ENCODE measurements at places on chromosomes 6 and 20. TPM values are rescaled to one million over a fixed set of nuclear protein-coding genes. Genes with fewer than 3 reads are reported as not detected.

DNA sequence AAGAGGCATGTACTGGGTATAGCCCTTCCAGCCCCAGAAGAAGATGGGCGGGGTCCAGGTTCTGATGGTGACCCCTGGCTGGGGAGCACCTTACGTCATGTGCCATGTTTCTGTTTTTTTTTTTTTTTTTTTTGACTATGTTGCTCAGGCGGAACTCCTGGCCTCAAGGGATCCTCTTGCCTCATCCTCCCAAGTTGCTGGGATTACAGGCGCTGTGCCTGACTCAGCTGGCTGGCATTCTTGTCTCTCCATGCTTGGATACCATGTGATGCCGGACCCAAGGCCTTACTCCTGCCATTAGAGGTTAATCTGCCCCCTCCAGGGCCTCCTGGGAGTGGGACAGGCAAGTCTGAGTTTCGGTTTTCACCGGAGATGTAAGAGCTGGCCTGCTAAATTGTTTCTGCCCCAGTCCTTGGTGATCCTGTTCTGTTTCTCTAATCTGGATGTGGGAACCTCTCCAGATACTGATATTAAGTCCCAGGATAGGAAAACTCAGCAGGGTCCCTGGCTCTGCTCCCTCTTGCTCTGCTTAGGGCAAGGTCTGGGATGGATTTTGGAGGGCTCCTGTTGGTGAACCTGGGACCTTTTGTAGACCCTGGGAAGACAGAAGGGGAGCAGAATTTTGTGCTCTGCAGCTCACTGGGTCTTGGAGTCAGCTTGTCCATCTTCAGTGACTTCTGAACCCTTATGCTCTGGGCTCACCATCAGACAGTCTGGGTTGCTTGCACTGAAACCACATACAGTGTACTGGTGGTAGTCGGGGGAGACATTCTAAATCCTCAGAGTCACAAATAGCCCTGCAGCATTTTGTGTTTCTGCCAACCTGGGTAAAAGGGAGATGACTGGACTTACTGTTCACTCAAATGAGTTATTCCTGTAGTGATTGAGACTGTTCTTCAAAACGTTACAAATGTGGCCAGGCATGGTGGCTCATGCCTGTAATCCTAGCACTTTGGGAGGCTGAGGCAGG, 45.1 kb downstream of the PTK7 start:
- peak overlapping the region; percentile 16 for H3K27ac ChIP-seq
- H3K36me3 ChIP-seq, result no peaks in the 10 kb centered on the region

Gene STMND1
- not detected for total RNA-seq

GRCh38 chr6:155078331-155078745, 83.2 kb downstream of the TIAM2 start:
- DNase-seq, result peak; percentile 80
- H3K4me1 ChIP-seq, result peaks cover 9% of the 10 kb centered on the region
- no peaks in the 10 kb centered on the region for H3K27me3 ChIP-seq
- no peaks in the 10 kb centered on the region for H3K36me3 ChIP-seq

GRCh38 chr6:120511712-120512111, 822.6 kb downstream of the TBC1D32 start:
- no peaks in the 10 kb centered on the region for H3K4me1 ChIP-seq
- no peak overlapping the region for H3K4me3 ChIP-seq

GRCh38 chr6:138572167-138572875, 73.0 kb upstream of the NHSL1 start:
- no peaks in the 10 kb centered on the region for H3K27me3 ChIP-seq
- H3K4me3 ChIP-seq, result peak overlapping the region; percentile 49
- peak overlapping the region; percentile 54 for H3K27ac ChIP-seq
- no peaks in the 10 kb centered on the region for H3K36me3 ChIP-seq

DNA sequence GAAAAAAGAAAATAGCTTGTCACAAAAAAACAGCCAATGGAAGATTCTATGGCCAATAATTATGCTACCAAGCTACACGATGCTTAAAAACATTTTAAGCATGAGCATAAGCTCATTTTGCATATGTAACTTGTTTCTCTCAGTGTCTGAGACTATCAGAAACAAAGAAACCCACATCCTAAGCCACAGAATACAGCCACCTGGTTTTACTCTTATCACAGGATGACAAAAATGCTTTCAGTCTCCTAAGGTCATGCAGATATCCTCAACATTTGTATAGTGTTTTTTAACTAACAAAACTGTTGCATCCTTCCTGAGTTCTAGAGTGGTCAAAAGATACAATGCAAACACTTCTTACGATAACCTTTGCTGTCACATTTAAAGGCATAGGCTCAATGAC, 172.1 kb upstream of the RUNX2 start:
- no peaks in the 10 kb centered on the region for H3K4me1 ChIP-seq
- no peak overlapping the region for H3K4me3 ChIP-seq
- no peaks in the 10 kb centered on the region for H3K27me3 ChIP-seq
- DNase-seq, result no peak

DNA sequence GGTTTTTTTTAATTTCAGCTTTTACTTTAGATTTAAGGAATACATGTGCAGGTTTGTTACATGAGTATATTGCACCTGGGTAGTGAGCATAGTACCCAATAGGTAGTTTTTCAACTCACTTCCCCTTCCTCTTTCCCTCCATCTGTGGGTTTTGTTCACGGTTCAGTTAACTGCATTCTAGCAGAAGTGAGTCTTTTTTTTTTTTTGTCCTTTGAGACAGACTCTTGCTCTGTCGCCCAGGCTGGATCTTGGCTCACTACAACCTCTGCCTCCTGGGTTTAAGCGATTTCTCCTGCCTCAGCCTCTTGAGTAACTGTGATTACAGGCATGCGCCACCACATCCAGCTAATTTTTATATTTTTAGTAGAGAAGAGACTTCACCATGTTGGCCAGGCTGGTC, 8.7 kb downstream of the UBR2 start:
- no peak overlapping the region for H3K27ac ChIP-seq
- no peak for DNase-seq

Gene PKIB
- total RNA-seq, result 1.6 TPM

Gene CDH26
- 0.40 TPM for total RNA-seq

- no peak for DNase-seq
- H3K36me3 ChIP-seq, result no peaks in the 10 kb centered on the region
- no peaks in the 10 kb centered on the region for H3K4me1 ChIP-seq
- H3K4me3 ChIP-seq, result no peak overlapping the region
- no peaks in the 10 kb centered on the region for H3K27me3 ChIP-seq
Observed at GRCh38 chr6:141017941-141018340, 1114.8 kb upstream of the GJE1 start.

Gene CST4
- not detected for total RNA-seq

DNA sequence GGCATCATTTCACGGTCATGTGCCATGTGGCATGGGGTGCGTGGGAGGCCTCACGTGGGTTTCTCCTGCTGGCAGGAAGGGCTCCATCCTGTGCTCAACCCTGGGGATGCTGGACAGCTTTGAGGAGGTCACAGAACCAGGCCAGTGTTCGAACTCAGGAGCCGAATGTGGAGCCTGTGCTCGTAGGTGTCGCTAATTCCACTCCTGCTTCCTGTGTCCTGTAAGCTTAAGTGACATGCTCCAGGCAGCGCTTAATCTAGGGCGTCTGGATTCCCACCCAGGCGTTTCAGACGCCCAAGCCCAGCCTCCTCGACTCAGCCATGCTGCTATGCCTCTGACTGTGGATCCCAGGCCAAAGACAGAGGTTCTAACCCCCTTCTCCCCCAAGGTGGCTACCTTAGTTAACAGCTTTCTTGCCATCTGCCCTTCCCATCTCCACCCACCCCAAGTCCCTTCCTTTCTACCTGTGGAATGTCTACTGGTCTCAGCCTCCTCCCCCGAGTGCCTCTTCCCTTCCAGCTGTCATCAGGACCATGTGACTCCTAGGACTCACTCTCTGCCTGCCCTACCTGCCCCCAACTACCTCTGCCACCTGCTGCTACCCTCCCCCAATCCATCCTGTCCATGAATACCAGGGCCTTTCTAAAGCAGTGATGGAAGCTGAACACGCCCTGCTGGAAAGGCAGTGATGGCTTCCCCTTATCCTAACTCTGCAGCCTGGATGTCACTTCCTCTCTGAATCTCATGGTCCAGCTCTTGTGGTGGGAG, 255.1 kb downstream of the CDH26 start:
- H3K27me3 ChIP-seq, result peaks cover 3% of the 10 kb centered on the region
- peaks cover 16% of the 10 kb centered on the region for H3K4me1 ChIP-seq
- no peaks in the 10 kb centered on the region for H3K36me3 ChIP-seq
- H3K27ac ChIP-seq, result no peak overlapping the region

Gene ZNF512B
- total RNA-seq, result 15.5 TPM

DNA sequence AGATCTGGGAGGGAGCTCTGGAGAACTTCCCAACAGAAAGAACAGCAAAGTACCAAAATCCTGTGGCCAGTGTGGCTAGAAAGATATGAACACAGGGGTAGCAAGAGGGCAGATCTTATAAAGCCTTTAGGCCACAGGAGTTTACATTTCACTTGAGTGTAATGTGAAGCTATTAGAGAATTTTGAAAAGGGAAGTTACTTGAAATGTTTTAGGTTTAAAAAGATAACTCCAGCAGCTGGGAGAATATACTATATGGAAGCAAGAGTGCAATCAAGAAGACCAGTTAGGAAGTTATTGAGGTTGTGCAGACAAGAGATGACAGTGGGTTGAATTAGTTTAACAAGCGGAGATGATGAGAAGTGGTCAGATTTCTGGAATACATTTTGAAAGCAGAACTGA, 7.9 kb downstream of the SUPT3H start:
- DNase-seq, result no peak
- no peaks in the 10 kb centered on the region for H3K4me1 ChIP-seq
- no peak overlapping the region for H3K4me3 ChIP-seq
- H3K36me3 ChIP-seq, result no peaks in the 10 kb centered on the region

Data from muscle of leg (tissue), 16 donors.